Stimulated activated CD4-positive, alpha-beta T cell treated with anti-CD3 and anti-CD28 coated beads, TNF-alpha, amount 100 ng/mL, for 48 hours (primary cell): ENCODE measurements at places on chromosomes 5 and 9.

DNA sequence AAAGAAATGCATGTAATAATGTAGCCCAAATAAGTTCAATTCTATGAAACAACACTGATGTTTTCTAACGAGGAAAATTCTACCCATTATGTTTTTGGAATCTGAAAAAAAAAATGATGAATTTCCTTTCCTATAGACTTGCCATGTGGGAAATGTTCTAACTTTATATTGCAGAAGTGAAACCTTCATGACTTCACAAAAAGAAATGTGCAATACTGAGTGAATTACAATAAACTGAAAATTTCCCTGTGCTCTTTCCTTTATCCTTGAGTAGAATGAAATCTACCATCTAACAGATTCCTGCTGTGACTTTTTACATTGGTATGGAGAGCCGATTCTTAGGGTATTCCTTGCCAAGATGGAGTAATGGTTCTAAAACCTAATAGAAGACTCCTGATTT lies 1622.5 kb downstream of the MAT2B start:
- DNase-seq, result no peak

DNA sequence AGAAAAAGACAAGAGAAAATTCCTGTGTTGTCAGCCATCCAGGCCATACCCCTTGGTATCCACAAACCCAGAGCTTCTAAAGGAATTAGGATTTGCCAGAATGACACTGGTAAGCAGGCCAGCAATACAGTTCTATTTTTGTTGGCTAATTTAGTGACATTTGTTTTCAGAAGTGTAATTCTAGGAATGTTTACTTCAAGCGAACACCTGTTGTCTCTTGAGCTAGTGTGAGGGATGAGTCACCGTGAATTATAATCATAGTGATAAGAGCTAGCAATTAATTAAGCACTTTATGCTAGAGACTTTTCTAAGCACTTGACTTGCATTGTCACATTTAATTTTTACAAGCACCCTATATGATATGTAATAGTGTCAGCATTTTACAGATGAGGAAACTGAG lies 99.2 kb downstream of the PRKACG start:
- DNase-seq, result no peak

- DNase-seq, result no peak
These were observed 23.5 kb downstream of the ITGA1 start for GRCh38 chr5:52811067-52811749.

DNA sequence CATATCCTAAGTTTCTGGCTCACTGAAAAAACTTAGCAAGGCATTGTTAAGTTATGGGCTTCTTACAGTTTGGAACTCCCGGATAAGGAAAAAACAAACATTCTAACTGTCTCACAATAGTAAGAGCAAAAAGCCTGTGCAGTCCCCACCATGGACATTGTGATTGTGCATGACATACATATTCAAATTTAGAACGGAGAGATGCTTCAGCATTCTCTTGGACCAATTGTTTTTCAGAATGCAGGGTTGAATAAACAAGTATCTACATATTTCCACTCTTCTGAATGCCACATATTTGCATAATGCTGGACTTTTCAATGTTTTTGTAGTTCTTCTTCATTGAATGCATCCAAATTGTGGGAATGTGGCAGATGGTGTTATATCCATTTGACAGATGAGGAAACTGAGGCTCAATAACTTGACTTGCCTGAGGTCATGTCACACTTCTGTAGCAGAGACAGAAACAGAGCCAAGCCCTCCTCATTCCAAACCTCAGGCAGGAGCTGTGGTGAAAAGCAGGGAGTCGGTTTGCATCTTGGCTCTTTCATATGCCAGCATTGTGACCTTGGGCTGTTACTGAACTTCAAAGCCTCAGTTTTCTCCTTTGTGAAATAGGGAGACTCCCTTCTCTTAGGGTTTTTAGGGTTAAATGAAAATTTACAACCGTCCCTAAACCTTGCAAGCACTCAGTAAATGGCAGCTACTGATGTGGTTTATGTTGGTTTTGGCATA lies 95.1 kb downstream of the IQGAP2 start:
- no peak for DNase-seq
